ENCODE measurements at places on chromosomes 7 and 10.

GRCh38 chr10:58856508-58857240 lies 319.8 kb upstream of the PHYHIPL start:
- DNase-seq: no peak

DNA sequence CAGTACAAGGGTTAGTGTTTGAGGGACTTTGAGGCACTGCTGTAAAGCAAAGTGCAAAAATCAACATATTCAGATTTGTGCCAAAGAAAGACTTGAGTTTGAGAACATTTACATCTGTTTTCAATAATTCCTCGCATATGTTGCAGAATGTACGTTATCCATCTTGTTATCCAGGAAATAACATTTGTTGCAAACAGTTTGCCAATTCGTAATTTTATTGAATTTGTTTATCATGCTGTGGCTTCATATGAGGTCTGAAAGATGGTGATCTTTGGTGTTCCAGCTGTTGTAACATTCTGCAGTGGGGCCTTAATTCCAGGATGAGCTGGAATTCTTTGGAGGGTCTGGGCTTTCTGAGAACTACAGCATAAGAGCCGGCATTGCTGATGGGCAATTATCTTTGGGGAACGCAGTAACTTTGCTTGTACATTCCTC lies 396.2 kb downstream of the LRMDA start:
- DNase-seq: no peak

- DNase-seq: no peak
Measured at GRCh38 chr7:116315293-116315692, 105.0 kb downstream of the TES start.

GRCh38 chr7:38006559-38006958 lies 86.1 kb downstream of the EPDR1 start:
- DNase-seq: no peak

DNA sequence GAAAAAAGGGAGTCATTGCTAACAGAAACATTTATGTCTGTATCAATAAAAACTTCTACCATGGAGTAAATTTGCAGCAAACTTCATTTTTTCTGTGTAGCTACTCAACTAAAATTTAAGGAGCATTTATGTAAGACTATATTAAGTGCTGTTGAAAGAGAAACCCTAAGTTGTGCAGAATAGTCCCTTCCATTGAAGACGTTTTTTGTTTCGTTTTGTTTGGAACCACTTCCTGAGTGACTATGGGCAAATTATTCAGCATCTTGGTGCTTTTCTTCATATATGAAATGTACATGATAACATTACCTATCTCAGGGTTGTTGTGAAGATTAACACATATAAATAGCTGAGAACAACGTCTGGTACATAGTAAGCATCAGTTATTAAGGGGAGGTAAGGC lies 24.3 kb downstream of the SEM1 start:
- DNase-seq: no peak

GRCh38 chr7:72003236-72003635 lies 408.9 kb downstream of the CALN1 start:
- DNase-seq: no peak

GRCh38 chr10:63586043-63586442 lies 64.8 kb downstream of the REEP3 start:
- DNase-seq: no peak

DNA sequence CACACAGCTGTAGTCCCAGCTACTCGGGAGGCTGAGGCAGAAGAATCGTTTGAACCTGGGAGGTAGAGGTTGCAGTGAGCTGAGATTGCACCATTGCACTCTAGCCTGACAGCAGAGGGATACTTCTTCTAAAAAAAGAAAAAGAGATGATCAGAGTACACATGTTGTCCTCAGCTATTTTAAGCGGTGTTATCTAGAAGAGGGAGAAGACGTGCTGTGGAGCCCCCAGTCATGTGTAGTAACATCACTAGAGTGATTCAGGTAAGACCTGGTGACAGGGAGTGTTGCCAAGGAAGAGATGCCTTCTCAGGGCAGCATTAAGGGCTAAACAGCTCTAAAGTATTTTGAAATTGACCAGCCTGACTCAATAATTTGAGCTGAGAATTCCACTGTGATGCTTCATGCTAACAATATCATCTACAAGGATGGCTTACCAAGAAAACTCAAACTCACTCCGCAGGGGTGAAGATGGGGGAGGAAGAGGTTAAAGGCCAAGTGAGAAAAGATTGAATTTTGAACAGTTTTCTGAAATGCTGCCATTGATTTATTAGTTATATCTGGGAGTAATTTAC lies 97.4 kb downstream of the KLF6 start:
- no peak for DNase-seq

DNA sequence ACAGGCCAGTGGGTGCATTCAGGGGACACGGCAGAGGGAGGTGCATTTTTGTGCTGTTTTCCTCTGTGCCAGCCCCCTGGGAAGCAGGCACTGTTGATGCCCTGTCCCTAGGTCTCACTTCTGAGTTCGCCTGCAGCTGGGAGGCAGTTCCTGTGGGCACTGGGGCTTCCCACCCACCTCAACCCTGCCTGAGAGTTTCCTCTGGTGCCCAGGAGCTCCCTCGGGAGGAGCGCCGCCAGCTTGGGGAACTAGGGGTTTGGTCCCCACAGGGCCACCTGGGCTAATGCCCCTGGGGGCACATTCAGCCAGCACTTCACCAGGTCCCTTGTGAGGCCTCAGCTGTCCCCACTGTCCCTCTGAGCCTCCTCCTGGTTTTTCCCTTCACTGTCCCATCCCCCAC lies 178.2 kb upstream of the RHEB start:
- DNase-seq: no peak

GRCh38 chr7:150383710-150384397 lies 4.7 kb downstream of the ZNF775 start:
- DNase-seq: no peak

DNA sequence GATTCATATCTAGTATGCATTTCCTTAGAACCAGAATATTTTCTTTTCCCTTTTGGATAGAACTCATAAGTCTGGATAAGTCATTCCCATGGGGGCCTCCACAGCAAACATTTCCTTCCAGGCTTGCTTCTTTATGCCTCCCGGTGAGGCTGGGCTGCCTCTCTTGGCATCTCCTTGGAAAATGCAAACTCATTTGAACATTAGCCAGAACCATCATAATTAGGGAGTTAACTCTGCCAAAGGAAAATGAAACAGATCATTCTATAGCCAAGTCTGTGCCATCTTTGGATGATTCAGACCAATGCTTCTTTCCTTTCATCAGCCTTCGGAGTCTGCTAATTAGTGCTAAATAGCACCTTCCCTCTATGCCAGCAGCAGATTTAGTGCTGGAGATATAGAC lies 81.1 kb downstream of the PLPP4 start:
- no peak for DNase-seq

GRCh38 chr7:31003721-31004120 lies 40.0 kb downstream of the GHRHR start:
- DNase-seq: no peak

DNA sequence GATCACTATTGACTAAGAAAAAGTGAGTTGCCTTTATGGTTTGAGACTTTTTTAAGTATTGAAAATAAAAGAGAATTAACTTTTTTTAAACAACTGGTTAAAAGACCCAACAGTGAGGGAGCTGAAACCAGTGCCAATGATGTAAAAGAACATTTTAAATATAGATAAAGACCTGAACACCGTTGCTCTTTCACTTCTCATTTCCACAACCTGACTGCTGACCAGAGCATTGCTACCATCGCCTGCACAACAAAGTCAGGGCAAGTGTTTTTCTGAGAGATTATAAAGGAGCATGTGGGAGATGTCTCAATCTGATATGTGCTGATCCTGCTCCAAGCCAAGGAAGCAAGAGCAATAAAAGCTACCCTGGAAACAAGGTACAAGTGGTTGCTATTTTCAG lies 34.7 kb downstream of the IMMP2L start:
- no peak for DNase-seq

DNA sequence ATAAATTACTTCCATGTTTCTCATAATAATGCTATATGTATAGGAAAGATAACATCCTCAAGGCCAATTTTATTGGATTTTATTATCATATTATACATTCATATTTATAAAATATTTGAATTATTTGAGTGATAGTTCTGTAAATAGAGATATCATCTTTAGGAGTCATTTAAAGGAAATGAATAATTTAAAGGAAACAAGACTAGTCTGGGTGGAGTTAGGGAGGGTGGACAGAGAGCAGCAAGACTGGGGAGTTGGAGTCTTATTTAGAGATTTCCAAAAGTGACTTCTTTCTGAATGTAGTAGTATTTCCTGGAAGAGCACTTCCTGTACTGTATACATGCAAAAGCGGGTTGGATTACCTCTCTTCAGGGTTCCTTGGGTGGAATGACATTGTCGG lies 342.3 kb downstream of the SUGCT start:
- DNase-seq: no peak

DNA sequence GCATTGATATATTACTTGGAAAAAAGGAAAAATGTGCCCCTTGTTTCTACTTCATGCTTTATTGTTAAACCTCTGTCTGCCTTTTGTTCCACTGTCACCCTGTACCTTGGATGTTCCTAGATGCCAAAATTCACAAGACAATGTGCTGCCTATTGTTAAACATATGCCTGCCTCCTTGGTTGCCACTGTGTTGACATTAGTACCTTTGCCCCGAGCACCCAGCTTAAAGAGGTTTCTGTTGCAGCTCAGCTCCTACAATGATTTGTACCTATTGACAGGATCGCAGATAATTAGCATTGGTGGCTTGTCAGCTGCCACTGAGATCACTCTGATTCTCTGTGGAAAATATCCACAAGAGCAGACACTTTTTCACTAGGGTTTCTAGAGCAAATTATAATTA lies 188.0 kb downstream of the KCND2 start:
- DNase-seq: no peak

DNA sequence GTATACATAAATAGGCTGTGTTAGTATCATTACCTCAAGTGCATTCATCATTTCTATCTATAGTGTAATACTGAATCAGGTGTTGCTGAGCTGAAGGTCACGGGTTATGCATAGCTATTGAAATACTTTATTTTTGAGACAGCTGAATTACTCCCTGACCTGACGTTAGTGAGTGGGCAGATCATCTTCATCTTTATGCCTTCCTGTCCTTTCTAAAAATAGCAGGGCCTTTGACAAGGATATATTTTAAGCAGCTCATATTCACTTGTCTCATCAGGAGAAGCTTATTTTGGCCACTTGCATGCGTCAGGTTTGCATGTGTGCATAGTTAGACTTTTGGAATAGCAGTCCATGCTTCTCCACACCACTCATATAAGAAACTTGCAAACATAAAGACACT lies 63.6 kb upstream of the DKK1 start:
- DNase-seq: no peak

- DNase-seq: no peak
Measured at GRCh38 chr7:138668946-138669345, 32.2 kb downstream of the SVOPL start.

GRCh38 chr10:105398202-105398601 lies 757.1 kb downstream of the SORCS3 start:
- DNase-seq: no peak

DNA sequence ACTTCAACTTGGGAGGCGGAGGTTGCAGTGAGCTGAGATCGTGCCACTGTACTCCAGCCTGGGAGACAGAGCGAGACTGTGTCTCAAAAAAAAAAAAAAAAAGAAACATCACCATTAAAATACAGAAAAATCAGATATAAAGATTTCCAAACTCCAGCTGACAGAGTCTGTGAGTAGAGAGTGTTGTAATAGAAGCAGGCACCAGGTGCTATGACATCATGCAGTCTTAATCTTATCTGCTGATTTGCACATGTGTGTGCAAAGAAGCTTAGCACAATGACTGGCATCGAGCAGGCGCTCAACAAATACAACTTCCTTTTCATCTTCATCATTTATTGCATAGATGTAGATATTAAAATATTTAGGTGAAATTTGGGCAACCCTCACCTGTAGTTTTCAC lies 92.2 kb downstream of the PRKCQ start:
- DNase-seq: no peak

GRCh38 chr7:23895666-23896096 lies 185.7 kb downstream of the STK31 start:
- no peak for DNase-seq

DNA sequence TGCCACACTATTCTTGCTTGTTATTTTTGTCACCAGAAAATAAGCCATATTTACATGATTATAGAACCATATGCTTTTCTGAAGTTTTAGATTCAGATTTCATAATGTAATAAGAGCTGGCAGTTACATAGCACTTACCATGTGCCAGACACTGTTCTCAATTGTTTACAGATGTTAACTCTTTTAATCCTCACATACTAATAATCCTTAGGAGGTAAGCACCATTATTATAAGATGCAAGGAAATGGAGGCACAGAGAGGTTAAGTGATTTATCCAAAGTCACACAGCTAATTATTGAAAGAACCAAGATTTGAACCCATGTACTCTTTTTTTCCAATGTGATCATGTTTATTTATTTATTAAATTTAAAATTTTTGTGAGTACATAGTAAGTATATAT lies 57.2 kb downstream of the CREB5 start:
- DNase-seq: no peak

GRCh38 chr10:98154076-98154475 lies 19.6 kb downstream of the R3HCC1L start:
- no peak for DNase-seq

DNA sequence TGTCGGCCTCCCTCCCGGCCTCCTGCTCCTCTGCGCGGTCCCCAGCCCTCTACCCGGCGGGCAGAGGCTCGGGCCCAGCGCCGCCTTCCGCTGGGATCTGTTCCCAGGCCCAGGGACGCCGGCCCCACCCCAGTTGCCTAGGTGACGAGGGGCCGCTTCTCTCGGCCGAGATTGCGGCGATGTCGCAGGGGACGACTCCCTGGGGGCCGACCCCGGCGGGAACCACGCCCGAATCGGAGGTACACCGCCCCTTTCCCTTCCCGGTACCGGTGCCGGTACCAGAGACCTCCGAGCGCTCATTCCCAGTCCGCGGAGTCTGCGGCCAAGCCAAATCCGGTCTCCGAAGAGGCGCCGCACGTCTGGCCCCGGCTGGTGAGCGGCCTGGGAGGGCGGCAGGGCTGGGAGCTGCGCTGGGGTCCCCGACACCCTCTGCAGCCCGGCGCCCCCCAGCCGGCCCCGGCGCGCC lies at the start of gene CABCOCO1:
Gene CABCOCO1 (plus strand): TSS at position 136 of the 466 bp plus-strand sequence. CDS start 44 bp downstream, at position 180.
- DNase-seq: no peak

Measured in activated CD4-positive, CD25-positive, alpha-beta regulatory T cell (primary cell).